ENCODE measurements at places on chromosomes 12 and 14.
A peak's percentile ranks its signal among the peaks of the same experiment; 100 is the strongest.

GRCh38 chr14:99155173-99156089 lies 116.6 kb downstream of the BCL11B start:
- DNase-seq = no peak

- no peak for DNase-seq
Observed at GRCh38 chr12:71686658-71687025, 760 bp downstream of the TMEM19 start.

- no peak for DNase-seq
Observed at GRCh38 chr12:82019533-82019932, 260.4 kb upstream of the PPFIA2 start.

- no peak for DNase-seq
Observed at GRCh38 chr12:31737763-31738162, 8.9 kb upstream of the AMN1 start.

DNA sequence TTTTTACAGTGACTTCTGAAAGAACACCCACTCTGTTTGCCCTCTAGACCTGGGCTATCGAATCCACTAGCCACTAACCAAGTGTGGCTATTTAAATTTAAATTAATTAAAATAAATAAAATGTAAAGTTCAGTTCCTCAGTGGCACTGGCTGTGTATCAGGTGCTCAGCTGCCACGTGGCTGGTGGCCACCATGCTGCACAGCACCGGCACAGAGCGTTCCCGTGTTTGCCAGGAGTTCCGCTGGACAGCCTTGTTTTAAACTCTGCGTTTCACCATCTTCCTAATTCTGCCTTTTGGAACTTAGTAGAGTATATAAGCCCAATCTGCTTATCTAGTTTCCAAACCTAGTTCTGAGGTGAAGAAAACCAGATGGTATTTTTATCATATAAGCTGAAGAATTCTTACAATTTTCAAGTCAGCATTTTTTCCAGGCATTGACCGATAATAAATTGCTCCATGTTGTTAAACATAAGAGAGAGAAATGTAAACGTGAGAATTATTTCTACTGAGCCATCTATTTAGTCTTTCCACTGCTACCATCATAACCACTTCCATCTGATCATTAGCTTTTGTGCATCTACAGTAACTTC lies 339.0 kb downstream of the CACNA1C start:
- no peak for DNase-seq

- no peak for DNase-seq
Observed at GRCh38 chr12:127360580-127360979, 906.4 kb upstream of the TMEM132C start.

DNA sequence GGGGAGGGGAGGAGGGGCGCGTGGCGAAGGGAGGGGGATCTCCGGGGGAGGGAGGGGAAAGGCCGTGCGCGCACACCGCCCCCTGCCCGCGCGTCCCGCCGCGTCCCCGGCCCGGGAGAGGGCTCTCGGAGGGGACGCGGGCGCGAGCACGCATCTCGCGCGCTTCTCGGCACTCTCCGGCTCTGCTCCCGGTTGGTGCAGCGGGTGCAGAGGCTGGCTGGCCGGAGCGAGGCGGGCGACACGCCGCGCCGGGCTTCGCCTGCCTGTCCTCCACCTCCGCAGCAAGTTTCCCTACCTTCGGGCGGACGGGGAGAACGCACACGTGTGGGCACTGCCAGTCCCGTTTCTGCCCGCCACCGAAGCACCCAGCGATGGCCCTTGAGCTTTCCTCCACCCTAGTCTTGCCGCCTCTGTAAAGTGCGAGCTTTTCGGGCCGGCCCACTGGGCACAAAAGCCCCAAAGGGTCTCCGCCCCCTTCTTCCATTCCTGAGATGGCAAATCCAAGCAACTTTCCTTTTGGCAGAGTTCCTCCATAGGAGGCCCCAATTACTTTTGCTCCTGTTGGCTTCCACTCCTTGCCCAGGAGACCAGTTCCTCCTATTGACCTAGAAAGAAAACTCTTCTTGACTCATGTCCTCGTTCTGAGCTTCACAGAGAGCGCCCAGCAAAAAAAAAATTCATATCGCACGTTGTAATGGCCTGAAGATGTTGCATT lies 363 bp upstream of the CSAD start:
- no peak for DNase-seq

- no peak for DNase-seq
Observed at GRCh38 chr14:85425507-85425906, 104.4 kb upstream of the FLRT2 start.

DNA sequence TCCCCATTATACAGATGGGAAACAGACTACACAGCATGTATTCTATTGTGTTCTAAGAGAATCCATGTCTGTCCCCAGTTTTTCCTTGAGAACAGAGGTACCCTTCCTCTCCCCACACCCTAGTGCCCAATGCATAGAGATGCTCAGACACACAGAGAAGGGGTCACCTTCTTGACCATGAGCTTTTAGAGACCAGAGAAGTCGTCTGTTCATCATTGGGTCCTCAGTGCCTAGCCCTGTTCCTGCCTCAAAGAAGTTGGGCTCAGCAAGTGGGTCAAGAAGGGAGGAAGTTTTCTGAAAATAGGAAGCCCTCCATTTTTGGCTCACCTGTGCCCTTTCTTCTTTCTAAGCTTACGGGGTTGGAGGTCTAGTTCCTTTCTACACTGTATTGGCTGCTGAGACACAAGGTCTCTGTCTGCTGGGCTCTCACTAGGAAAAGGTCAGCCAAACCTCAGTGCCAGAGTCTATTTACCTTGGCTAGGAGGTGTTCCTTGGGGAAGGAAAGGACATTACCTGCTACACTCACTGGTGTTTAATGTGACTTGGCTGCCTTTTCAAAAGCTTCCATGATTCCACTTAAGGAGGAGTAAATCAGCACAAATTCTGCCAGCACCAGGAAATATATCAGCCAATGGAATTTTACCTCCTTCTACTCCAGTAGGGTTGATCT lies 198.5 kb upstream of the PWP1 start:
- no peak for DNase-seq

DNA sequence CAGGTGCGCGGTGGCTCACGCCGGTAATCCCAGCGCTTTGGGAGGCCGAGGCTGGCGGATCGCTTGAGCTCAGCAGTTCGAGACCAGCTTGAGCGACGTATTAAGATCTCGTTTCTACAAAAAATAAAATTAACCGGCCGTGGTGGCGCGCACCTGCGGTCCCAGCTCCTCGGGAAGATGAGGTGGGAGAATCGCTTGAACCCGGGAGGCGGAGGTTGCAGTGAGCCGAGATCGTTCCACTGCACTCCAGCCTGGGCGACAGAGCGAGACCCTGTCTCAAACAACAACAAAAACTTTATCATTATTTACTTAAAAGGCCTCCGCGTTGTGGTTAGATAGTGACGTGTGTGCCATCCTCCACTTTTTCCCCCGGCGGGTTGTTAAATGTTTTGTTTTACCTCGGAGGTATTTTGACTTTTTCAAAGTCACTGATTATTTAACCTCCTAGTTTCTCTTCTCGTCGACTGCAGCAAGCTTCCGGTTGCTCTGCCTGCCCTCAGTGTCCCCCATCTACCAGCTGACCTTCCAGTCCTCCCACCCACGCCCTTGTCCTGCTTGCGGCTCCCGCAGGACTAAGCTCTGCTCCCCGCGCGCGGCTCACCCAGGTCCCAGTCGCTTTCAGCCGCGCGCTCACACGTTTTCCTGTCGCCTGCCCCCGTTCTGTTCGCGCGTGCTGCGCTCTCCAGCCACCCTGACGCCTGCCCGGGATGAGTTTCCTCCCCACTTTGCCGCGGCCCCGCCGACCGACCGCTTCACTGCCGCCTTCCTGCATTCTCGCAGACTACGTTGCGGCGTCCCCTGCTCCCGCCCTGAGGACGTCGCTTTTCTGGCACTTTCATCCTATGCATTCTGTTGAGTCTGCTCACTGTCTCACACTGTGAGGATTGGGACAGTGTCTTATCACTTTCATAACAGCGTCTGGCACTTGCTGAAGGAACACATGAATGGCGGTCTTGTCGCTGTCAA lies 1.2 kb upstream of the SCAF11 start:
- DNase-seq = peak; percentile 39

GRCh38 chr14:55221186-55221585 lies 29.8 kb upstream of the DLGAP5 start:
- no peak for DNase-seq

GRCh38 chr12:53004582-53004981 lies 1.7 kb upstream of the EIF4B start:
- no peak for DNase-seq

DNA sequence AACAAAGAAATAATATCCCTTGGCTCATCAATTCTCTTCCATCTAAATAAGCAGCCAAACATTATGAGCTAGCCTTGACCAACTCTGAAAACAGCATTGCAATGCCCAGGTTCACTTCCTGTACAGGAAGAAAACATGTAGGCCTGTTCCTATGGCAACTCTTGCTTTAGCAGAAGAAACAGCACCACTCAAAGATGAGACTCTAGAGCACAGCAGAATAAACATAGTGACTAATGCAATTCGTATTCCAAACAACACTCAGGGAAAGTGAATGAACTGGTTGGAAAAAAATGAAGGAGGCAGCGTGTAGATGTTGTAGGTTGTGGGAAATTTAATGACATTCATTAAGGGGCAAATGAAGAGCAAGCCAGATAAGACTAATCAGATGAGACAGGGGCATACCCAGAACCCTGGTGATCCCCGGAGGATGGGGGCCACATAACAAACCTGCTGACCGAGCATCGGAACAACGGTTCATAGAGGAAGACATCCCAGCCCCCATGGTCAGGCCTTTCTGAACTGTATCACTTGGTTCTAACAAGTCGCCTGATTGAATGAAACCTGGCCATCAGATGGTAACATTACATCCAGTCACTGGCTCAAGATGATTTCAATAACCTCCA lies 9.0 kb downstream of the ARHGDIB start:
- DNase-seq = no peak

DNA sequence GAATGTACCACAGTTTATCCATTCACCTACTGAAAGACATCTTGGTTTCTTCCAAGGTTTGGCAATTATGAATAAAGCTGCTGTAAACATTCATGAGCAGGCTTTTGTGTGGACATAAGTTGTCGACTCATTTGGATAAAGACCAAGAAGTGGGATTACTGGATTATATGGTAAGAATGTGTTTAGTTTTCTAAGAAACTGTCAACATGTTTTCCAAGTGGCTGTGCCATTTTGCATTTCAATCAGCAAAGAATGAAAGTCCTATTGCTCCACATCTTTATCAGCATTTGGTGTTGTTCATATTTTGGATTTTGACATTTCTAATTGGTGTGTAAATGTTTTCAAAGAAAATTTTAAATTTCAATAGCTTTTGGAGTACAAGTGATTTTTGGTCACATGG lies 27.3 kb upstream of the KLRF1 start:
- no peak for DNase-seq

- no peak for DNase-seq
Observed at GRCh38 chr14:34046799-34047520, 96.1 kb upstream of the EGLN3 start.

- no peak for DNase-seq
Observed at GRCh38 chr14:67806246-67806645, 10.1 kb downstream of the ZFYVE26 start.
